Uterus (tissue), 4 donors: ENCODE measurements at places on chromosomes 3 and 15.

DNA sequence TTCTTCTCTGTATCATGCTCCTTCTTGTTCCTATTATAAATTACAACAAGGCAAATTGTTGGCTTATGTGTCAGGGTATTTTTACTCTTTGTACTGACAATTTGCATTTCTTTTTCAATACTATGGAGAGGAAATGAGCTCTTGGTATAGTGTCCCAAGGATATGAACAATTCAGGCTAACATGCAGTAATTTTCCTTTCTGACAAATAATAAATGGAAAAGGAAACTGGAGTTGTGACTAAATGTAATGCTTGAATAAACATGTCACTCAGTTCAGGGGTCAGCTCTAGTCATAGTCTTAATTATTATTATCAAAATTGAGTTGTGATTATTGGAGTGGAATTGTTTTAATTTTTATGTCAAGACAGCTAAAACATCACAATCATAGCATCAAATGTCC lies 256.0 kb upstream of the ZPLD1 start:
- no peak for DNase-seq
- H3K27ac ChIP-seq, result peak overlapping the region; percentile 93
- peaks cover 8% of the 10 kb centered on the region for H3K4me1 ChIP-seq
- H3K27me3 ChIP-seq, result no peaks in the 10 kb centered on the region
- H3K36me3 ChIP-seq, result no peaks in the 10 kb centered on the region
- H3K4me3 ChIP-seq, result no peak overlapping the region

- H3K27ac ChIP-seq, result no peak overlapping the region
- no peaks in the 10 kb centered on the region for H3K36me3 ChIP-seq
- H3K4me3 ChIP-seq, result no peak overlapping the region
- H3K4me1 ChIP-seq, result peaks cover 7% of the 10 kb centered on the region
- no peak for DNase-seq
These were observed 22.9 kb upstream of the UTS2B start for GRCh38 chr3:191353022-191353777.

GRCh38 chr3:157201648-157202278 lies 41.8 kb upstream of the CCNL1 start:
- H3K27ac ChIP-seq, result no peak overlapping the region
- H3K4me3 ChIP-seq, result no peak overlapping the region
- no peaks in the 10 kb centered on the region for H3K36me3 ChIP-seq
- no peaks in the 10 kb centered on the region for H3K27me3 ChIP-seq

DNA sequence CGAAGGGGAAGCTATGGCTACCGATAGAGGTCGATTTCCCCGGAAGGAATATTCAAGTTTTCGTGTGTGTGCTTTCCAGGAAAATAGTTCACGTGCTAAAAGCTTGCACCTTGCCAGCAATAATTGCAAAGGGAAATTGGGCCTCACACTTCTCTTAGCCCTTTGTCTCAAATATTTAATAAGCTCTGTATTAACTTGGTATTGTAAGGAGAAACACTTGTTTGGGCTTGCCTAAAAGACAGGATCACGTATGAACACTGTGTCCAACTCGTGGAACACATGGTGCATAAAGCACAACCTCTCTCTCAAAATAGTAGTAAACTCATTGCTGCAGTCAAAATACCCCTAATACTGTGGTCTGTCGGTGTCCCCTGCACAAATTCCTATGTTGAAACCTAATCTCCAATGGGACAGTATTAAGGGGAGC lies 352 bp upstream of the TMF1 start:
- no peak for DNase-seq
- H3K36me3 ChIP-seq, result no peaks in the 10 kb centered on the region
- H3K4me1 ChIP-seq, result no peaks in the 10 kb centered on the region
- H3K27ac ChIP-seq, result peak overlapping the region; percentile 95
- H3K27me3 ChIP-seq, result no peaks in the 10 kb centered on the region

- H3K4me3 ChIP-seq, result no peak overlapping the region
- peak overlapping the region; percentile 23 for H3K27ac ChIP-seq
- DNase-seq, result no peak
- H3K27me3 ChIP-seq, result no peaks in the 10 kb centered on the region
- no peaks in the 10 kb centered on the region for H3K36me3 ChIP-seq
These were observed 46.5 kb upstream of the FSTL1 start for GRCh38 chr3:120497336-120497735.

GRCh38 chr15:67973846-67974245 lies 80.3 kb upstream of the PIAS1 start:
- DNase-seq, result no peak
- no peak overlapping the region for H3K4me3 ChIP-seq
- H3K36me3 ChIP-seq, result no peaks in the 10 kb centered on the region
- no peaks in the 10 kb centered on the region for H3K4me1 ChIP-seq
- H3K27ac ChIP-seq, result no peak overlapping the region

DNA sequence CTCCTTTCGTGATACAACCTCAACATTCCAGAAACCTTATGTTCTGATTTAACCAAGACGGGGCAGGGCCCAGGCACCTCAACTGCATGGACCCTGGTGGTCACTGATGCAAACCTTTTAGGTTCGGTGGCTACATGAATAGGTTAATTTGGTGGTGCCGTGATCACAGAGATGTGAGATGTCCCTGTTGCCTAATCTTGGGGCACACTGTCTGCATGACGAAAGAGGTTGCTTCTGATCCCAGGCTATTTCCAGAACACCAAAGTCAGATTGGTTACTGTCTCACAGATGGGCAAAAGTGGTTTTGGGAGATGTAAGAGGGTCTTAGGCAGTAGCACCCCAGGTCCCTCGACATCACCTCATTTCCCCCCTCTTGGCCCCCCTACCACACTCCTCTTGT lies 4.0 kb upstream of the CCR1 start:
- no peak overlapping the region for H3K4me3 ChIP-seq
- no peak overlapping the region for H3K27ac ChIP-seq
- no peaks in the 10 kb centered on the region for H3K27me3 ChIP-seq
- no peaks in the 10 kb centered on the region for H3K4me1 ChIP-seq
- no peak for DNase-seq

- no peaks in the 10 kb centered on the region for H3K36me3 ChIP-seq
- no peak overlapping the region for H3K27ac ChIP-seq
- no peaks in the 10 kb centered on the region for H3K27me3 ChIP-seq
- H3K4me1 ChIP-seq, result no peaks in the 10 kb centered on the region
- no peak overlapping the region for H3K4me3 ChIP-seq
These were observed 464.0 kb upstream of the CCDC54 start for GRCh38 chr3:106913111-106913698.

DNA sequence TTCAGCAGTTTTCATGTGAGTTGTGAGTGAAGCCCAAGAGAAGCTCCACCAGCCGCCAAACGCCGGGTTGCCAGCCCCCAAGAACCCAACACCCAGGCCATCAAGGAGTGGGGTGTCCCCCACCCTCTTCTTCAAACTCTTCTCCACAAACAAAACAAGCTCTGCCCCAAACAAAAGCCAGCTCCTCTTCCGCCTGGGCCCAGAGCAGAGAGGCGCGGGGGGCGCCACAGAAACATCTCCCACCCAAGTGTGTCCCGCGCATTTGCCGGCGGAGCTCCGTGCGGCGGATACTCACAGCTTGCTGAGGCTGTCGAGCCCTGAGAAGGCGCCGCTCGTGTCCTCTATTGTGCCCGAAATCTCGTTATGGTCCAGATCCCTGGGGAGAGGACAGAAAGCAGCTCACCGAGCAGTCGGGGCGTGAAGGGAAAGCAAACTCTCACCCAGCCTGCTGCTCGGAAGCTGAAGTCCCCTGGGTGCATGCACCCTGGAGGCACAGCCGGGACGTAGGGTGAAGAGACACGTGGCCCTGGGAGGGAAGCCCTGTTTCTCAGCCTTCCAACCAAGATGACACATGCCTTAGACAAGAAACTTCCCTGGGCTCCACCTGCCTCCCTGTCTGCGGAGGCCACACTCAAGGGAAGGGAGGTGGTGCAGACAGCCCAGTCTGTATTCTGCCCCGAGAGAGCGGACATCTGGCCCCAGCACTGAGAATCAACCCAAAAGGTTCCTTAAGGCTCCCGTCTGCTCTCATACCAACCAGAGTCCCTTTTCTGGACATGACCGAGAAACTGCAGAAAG lies 95.7 kb downstream of the LRIG1 start:
- H3K27me3 ChIP-seq, result no peaks in the 10 kb centered on the region
- H3K4me3 ChIP-seq, result no peak overlapping the region
- H3K27ac ChIP-seq, result no peak overlapping the region
- no peaks in the 10 kb centered on the region for H3K4me1 ChIP-seq
- DNase-seq, result no peak
- H3K36me3 ChIP-seq, result no peaks in the 10 kb centered on the region

DNA sequence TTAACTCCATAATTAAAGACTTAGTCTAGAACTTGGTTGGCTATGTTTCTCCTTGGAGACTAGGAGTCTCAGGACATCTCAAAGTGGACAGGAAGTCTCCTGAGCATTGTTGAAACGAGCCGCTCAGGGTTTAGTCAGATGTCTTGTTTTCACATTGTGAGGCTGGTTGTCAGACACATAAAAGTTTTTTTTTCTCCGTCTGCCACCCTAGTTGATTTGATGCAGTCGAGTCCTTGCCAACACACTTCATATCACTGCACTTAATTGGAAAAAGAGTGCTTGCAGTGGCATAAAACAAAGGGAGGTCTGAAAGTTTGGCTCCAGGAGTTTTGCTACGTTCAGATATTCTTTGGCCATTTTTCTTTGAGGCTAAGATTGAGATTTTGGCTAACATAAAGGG lies 92.9 kb downstream of the USP13 start:
- H3K4me3 ChIP-seq, result no peak overlapping the region
- no peaks in the 10 kb centered on the region for H3K36me3 ChIP-seq
- H3K4me1 ChIP-seq, result no peaks in the 10 kb centered on the region
